ENCODE measurements at places on chromosomes 12 and 14.
A peak's percentile ranks its signal among the peaks of the same experiment; 100 is the strongest.

DNA sequence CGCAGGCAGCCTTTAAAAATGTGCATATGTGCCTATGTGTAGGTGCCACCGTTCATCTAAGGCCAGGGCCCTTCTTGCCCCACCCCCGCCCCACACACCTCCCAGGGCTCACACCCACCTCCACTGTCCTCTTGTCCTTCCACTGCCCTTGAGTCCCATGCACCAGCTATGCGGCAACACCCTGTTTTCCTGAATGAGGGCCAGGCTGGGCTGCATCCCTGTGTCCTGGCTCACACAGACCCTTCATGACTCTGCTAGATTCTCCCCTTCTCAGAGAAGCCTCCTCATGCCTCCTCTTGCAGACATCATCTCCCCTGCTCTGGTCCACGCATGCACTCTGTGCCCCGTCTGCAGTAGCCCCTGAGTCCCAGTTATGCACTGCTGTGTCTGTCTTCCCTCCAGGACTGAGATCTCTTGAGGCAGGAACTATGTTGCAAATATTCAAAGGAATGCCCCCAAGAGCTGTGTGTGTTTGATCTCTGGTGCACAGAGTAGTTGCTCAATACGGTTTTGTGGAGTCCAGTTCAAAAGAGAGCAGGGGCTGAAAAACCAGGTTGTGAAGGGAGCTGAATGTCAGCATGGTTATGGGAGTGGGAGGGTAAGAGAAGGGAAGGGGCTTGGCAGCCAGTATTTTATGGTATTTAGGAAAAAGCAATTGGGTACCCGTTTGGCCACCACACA, 47.3 kb upstream of the ESRRB start:
- no peak for DNase-seq

DNA sequence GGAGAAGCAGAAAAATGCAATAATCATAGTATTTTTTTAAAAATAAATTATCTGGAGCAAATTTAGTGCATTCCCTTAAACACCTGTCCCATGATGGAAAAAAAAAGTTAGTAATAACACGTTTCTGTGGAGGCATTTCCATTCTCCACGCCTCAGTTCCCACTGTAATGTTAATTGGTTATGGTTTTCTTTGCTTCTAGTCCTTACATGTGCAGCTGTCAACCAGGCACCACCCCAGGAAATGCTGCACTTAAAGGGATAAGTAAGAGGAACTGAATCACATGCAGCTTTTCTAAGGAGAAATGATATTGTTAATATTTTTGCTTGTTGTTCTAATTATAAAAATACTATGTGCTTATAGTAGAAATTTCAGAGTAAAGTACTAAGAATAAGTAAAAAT, 240.3 kb downstream of the ZFP36L1 start:
- no peak for DNase-seq

GRCh38 chr12:52032804-52033445, 18.3 kb upstream of the NR4A1 start:
- peak; percentile 94 for DNase-seq

DNA sequence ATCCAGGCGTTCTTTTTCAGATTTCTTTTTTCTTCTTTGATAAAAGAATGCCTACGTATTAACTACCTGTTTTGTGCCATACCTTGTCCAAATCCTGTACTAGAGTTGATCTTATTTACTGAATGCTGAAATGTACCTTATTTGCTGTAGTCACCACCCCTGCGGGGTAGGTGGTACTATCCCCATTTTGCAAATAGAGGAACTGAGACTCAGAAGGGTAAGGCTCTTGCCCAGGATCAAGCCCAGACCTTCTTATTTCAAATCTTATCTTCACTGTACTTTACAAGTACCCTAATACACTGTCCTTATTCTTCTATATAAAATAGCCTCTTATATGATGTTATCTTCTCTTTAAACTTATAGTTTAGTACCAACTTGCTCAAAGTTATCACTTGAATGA, 206.5 kb downstream of the SLC41A2 start:
- DNase-seq: no peak

- no peak for DNase-seq
Measured at GRCh38 chr12:32089586-32089985, 17.1 kb upstream of the BICD1 start.

DNA sequence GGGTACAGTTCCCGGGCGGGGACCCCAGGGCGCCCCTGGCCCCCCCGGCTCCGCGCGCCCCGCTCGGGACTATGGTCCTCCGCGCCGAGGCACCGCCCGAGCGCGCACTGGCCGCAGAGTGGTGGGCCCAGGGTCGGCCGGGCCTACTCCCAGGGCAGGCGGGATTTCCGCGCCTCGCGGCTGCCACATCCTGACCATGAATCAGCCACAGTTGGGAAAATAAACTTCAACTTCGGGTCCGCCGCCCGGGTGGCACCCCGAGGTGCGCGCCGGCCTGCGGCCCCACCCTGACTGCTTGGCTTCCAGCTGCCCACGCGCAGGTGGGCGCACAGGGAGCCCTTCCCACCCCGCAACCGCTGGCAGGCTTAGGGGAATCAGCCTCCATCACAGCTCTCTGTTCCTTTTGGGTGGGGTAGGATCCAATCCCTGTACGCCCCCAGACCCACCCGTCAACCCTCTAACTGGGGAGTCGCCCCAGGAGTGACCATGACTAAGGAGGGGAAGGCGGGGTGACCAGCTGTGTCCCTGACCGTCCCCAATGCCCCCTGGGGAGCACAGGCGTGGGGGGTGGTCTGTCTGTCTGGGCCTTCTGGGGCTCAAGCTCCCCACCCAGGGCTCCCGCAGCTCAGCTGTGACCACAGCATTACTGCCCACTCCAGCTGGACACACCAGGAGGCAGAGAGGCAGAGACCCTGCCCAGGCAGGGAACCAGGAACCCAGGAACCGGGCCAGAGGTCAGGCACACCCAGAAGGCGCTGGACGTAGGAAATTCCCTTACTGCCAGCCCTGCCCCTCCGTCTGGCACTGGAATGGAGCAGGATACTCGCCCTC, 678 bp downstream of the INF2 start:
- peak; percentile 54 for DNase-seq

Data from activated naive CD4-positive, alpha-beta T cell treated with anti-CD3 and anti-CD28 coated beads for 36 hours (primary cell).